ENCODE measurements at places on chromosomes 1 and 21.
A peak's percentile ranks its signal among the peaks of the same experiment; 100 is the strongest.

DNA sequence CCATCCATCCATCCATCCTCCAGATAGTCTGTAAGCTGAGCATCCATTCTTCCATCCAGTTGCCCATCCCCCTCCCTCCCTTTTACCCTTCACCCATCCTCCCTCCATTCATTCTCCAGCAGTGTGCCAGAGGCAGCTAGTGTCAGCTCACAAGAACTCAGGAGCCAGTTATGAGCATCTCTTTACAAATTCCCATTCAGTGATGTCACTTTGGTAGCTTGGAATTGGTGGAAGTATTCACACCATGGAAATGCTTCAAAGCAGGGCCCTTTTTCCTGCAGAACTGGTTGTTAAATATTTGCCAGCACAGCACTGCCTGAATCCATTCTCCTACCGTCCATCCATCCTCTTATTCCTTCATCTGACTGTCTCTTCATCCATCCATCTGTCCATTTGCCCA is 72.5 kb downstream of the ARHGEF10L start:
- DNase-seq = no peak

- DNase-seq = no peak
Measured at GRCh38 chr1:198747127-198747526, 108.3 kb downstream of the PTPRC start.

DNA sequence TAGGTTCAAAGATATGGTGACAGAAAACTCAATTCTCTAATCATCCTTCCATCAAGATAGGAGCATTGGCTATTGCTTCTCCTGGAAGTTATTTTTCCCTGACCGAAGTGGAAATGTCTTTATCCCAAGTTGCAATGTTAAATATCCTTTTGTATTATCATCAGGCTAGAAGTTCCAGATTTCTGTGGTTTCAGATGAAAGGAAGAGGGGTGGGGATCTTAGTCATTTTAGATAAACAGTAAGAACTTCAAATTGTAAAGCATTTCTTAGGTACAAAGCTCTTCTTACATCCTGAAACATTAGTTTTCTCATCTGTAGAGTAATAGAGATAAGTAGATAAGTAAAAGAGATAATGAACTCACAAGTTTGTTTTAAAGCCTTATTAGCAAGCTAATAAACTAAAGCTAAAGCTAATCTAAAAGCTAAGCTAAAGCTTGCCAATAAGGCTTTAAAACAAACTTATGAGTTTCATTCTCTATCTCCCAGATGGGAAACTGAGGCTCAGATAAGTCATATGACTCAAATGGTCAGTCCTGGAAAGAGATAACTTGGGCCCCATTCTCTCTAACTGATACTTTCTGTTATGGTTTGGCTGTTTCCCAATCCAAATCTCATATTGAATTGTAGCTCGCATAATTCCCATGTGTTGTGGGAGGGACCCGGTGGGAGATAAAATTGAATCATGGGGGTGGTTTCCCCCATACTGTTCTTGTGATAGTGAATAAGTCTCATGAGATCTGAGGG is 99.2 kb upstream of the KCNK2 start:
- DNase-seq = no peak

GRCh38 chr21:27647401-27647800 is 680.5 kb upstream of the ADAMTS5 start:
- DNase-seq = no peak

- DNase-seq = no peak
Measured at GRCh38 chr1:239810061-239810481, 281.6 kb upstream of the FMN2 start.

DNA sequence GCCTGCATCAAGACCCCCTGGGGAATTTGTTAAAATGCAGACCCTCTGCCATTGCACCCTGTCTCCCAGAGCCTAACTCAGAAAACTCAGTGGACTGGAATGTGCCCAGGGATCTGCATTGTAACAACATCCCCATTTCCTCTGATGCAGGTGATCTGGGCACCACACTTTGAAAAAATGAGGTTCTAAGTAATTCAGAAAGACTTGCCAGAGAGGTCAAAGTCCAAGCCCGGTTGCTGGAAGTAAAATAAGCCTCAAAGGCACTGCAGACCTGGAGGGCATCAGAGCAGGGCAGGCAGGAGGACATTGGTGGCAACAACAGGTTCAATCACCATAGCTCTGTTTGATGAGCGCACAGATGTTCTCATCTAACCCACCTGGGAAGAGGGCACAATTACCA is 90.7 kb downstream of the SYT2 start:
- DNase-seq = no peak

- DNase-seq = no peak
Measured at GRCh38 chr1:116763787-116764465, 9.7 kb downstream of the CD2 start.

DNA sequence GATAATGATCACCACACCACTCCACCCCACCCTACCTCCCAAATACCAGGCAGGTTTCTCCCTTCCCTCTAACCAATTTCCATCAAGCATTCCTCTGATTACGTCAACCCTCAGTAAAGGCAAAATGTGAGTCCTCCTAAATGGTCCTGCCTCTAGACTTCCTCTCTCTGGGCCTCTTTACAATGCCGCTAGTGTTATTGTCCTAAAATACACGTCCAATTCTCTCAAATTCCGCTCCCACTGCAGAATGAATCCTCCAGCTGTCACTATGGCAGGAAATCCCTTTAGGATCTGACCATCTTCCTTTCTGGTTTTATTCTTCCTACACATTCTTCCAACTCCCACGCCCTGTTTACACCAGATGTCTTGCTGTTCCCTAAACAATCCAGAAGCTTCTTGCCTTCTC is 68.7 kb downstream of the DEGS1 start:
- no peak for DNase-seq

DNA sequence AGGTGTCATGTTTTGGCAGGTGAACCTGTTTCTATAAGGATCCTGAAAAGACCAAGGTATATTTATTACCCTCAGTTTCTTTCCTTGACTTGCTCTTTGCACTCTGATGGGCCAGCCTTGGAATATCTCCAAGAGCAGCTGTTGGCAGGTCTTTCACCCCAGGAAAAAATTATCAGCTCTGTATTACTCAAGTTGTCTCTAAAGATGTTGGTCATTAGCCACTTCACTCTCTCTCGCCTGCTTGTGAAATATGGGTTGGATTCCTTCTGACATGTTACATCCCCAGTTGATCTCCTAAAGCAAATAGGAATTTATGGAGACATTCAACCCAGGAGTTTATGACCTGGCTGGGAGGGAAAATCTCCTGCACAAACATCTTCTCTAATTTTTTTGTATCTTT is 85.9 kb downstream of the KCNJ15 start:
- DNase-seq = no peak

DNA sequence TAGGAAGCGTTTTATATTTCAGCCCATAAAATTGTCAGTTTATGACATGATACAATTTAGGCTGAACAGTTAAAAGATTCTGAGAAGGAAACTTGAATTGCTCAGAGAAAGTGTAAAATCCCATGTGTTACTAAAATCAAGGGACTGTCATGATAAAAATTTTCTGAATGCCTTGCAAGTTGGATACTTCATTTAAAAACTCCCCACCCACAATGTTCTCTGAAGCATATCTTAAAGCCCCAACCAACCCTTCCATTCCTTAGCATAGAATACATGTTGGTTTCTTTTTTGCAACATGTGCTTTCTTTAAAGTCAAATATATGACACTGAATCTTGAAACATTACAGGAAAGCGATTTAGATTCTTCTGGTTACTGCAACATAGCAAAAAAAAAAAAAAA is 97.4 kb downstream of the MRPL39 start:
- DNase-seq = no peak

- DNase-seq = peak; percentile 61
Measured at GRCh38 chr1:61081686-61082310, 563 bp upstream of the NFIA start.

GRCh38 chr1:13823126-13823880 is 123.3 kb downstream of the PRDM2 start:
- DNase-seq = no peak

All from Right ventricle myocardium superior (tissue), 1 donor.